A549 treated with ZK216348 at 1 μM for 4 hours (cell line): ENCODE measurements at places on chromosomes 3 and 15. TPM values are rescaled to one million over a fixed set of nuclear protein-coding genes. Genes with fewer than 3 reads are reported as not detected.

Gene PLA2G4D
- not detected in 5 replicates for total RNA-seq

Gene PIK3CB
- 14.4 to 20.9 TPM (median 17.4 TPM) in 5 replicates for total RNA-seq

Gene CDC25A
- 8.9 to 11.5 TPM (median 9.2 TPM) in 5 replicates for total RNA-seq

Gene GOLGA8J
- total RNA-seq = not detected in 5 replicates

Gene FRMD5
- 2.4 to 5.9 TPM (median 2.7 TPM) in 5 replicates for total RNA-seq

Gene REC114
- total RNA-seq = not detected in 5 replicates

Gene CSK
- 47.1 to 73.2 TPM (median 65.0 TPM) in 5 replicates for total RNA-seq

Gene TMCO5A
- not detected in 5 replicates for total RNA-seq

Gene ECE2
- not detected in 5 replicates for total RNA-seq
